ENCODE measurements at places on chromosomes 5 and 9.

DNA sequence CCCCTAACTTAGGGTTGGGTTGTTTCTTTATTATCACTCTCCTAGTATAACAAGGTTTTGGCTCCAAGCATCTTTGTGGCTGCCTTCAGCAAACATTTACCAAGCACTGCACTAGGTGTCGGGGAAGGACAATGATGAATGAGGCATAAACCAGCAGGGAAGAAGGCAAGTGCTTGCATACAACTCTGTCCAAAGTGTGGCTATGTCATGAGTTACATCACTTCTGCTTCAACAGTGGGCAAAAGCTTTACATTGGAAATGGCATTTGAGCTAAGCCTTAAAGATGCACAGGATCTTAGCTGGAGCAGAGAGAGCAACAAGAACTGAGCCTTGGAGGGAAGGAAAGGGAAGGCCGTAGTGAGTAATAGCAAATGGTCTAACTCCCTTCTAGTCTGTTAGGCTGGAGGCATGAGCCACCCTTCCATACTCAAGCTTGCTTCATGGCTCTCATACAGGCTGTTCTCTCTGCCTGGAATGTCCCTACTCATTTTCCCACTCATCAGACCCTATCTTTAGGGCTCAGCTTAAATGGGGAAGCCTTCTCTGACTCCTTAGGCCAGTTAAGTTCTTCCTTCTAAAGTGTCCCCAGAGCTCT is 121.8 kb downstream of the SEMA6A start:
- no peak for DNase-seq

DNA sequence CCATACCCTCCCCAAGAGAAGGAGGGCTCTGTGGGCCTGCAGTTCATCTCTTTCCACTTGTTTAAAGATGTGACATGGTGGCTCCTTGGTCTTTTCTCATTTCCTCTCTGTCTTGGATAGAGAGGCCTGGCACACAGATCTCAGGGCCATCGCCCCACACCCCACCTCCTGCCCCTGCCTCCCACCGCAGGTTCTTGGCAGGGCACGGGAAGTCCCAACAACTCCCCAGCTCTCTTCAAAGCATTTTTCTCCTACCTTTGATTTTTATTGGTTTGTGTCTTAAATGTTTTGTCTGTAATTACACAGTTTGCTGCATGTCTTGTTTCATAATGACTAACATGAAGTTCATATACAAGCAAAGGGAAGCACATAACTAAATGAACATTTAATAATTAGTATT is 178.5 kb upstream of the MSX2 start:
- DNase-seq = no peak

DNA sequence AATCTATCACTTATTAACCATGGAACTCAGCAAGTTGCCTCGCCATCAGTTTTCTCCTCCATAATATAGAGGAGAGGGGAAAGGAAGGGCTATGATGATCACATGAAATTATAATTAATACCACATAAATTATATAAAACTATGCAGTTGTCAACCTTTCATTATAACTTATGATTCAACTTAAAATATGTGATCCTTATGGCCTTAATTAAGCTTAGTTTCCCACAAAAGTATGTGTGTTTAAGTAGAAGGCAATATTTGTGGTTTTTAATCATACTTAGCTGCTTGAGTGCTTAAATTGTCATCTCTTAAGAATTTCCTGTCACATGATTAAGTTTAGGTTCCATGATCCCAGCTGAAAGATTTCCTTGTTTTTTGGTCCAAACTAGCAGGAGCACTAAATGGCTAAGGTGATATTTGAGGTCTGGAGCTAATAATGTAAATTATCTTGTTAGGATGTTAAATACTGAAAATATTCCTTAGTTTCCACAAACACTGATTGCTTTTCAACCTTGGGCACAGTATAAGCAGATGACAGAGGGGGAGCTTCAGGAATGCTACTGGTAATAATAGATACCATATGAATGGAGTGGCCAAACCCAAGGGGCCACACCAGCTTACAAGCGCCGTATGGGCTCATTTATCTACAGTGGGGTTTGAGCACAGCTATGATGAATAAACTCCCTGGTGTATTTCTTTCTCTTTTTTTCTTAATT is 26.4 kb upstream of the F2R start:
- DNase-seq = no peak

DNA sequence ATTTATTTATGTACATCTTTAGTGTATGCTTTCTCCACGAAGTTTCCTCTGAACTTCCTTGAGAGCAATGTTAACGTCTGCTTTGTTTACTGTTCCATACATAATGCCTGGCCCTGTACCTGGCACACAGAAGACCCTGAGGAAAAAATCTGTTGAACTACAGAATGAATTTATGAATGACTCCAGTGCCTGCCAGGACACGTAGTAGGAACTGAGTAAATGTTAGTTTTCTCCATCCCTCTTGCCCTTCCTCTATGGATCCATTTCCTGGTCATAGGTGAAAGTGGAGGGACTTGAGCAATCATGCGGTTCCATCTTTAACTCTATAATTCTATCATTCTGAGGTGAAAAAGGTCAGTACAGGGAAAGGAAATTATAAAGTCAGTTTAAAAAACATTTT is 117.7 kb downstream of the MAPKAP1 start:
- no peak for DNase-seq

GRCh38 chr5:107514305-107514704 is 156.4 kb downstream of the EFNA5 start:
- DNase-seq = no peak

- DNase-seq = no peak
Measured at GRCh38 chr5:105849701-105850100, 1821.0 kb downstream of the EFNA5 start.

GRCh38 chr5:138981131-138981530 is 106.0 kb upstream of the LRRTM2 start:
- no peak for DNase-seq

GRCh38 chr5:145450286-145450885 is 384.8 kb downstream of the PRELID2 start:
- no peak for DNase-seq

DNA sequence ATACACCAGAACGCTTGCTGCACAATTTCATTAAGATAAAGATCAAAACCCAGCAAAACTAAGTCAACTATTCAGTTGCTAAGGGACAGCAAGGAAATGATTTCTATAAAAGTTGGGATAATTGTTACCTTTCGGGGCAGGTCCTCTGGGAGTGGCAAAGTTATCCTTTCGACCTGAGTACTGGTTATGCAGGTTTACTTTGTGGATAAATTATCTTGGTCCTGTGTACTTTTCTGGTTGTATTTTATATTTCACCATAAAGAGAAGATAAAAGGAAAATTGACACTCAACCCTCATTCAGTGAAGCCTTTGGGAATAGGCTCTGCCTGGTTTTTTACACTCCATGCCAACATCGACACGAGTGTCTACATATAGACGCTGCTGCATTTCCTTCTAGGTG is 146.5 kb downstream of the SYK start:
- DNase-seq = no peak

- DNase-seq = no peak
Measured at GRCh38 chr5:72293495-72294055, 26.5 kb downstream of the MRPS27 start.

GRCh38 chr5:157198277-157198986 is 17.8 kb downstream of the ITK start:
- peak; percentile 73 for DNase-seq

GRCh38 chr5:177508837-177509236 is 789 bp downstream of the DOK3 start:
- no peak for DNase-seq

DNA sequence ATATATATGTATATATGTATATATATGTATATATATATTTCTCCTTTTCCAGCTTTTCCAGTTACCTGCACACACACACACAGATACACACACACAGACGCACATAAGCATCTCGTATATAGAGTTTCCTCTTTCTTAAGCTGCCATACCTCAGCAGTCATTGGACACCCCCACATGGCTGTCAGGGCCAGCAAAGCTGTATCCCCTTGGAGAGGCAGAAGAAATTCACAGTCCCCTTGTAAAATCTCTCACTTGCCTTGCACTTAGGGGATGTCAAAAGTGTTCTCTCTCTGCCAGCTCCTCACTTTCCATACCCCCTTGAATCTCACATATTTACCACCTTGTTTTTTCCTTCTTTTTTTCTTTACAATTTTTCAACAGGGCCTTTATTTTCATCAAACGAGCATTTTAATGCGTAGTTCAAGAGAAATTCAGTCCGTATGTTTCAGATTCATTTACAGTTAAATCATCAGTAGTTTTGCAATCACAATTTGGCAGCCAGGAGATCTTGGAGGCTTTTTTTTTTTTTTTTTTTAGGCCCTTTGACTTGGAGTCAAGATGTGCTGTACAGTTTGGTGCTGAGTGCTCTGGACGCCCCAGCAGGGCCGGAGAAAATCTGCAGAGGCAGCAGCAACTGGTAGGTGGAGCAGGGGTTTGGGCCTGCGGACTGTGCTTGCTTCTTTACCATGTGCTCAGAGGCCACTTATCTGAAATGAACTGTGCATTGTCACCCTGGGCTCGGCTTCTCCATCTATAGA is 244.9 kb upstream of the KLF4 start:
- DNase-seq = no peak

- no peak for DNase-seq
Measured at GRCh38 chr5:105929858-105930257, 1740.9 kb downstream of the EFNA5 start.

DNA sequence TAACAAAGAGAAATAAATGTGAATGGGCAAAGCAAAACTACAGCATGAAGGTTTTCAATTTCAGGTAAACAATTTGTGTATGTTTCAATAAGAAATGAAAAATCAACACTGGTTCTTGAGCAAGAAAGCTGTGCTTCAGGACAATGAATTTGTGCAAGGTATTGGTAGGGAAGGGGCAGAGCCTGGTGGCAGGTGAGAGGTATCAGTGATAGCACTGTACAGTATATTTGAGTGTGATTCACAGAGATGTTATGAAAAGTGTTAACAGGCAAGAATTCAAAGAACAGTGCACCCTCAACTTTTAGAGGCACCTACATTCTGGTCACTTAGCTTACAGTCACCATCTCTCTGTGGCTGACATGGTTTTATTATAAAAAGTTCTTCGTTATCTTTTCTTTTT is 25.7 kb downstream of the PLPP1 start:
- DNase-seq = no peak

- no peak for DNase-seq
Measured at GRCh38 chr9:79895232-79895631, 323.5 kb downstream of the TLE4 start.

DNA sequence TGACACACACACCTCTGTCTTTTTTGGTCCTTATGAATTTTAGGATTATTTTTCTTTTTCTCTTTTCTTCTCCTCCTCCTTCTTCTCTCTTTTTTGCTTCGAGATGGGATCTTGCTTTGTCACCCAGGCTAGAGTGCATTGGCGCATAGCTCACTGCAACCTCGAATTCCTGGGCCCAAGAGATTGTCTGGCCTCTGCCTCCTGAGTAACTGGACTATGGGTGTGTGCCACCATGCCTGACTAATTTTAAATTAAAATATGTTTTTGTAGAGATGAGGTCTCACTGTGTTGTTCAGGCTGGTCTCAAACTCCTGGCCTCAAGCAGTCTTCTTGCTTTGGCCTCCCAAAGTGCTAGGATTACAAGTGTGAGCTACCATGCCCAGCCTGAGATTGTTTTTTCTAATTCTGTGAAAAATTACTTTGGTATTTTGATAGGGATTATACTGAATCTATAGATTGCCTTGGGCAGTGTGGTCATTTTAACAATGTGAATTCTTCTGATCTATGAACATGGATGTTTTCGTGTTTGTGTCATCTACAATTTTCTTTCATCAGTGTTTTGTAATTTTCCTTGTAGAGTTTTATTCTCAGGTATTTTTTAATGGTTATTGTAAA is 7.7 kb downstream of the AHRR start:
- DNase-seq = no peak

DNA sequence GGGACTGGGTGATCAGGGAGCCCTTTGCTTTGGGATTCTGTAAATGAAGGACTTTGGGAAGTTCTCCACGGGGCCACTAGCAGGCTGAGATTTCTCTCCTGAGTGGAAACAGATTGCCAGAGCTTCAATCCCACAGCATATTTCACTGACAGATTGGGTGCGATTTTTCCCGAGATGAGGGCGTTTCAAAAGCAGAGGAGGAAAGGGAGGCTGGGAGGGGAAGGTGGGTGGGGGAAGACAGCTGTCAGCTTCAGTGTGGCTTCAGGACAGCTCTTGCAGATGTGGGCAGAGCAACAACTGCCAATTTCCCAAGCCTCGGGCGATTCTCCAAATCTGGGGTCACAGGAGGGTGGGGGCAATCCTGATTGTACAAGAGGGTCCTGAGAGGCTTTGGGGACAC is 258.5 kb upstream of the ADRA1B start:
- DNase-seq = no peak

DNA sequence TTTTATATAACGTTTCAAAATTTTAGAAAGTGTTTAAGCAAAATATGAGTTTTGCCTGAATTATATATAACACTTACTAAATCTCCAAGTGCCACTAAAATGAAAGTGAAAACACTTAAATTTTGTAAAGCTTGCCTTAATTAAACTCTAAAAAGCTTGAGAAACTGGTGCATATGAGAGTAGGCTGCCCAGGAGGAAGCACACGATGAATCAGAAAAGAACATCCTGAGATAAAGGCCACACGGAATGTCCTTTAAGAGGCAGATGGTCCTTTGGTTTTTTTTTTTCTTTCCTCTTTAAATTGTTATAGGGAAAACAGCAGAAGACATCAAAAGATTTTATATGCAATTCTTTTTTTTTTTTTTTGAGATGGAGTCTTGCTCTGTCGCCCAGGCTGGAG is 60.3 kb downstream of the HABP4 start:
- DNase-seq = no peak

- no peak for DNase-seq
Measured at GRCh38 chr5:14081791-14082190, 61.4 kb upstream of the TRIO start.

DNA sequence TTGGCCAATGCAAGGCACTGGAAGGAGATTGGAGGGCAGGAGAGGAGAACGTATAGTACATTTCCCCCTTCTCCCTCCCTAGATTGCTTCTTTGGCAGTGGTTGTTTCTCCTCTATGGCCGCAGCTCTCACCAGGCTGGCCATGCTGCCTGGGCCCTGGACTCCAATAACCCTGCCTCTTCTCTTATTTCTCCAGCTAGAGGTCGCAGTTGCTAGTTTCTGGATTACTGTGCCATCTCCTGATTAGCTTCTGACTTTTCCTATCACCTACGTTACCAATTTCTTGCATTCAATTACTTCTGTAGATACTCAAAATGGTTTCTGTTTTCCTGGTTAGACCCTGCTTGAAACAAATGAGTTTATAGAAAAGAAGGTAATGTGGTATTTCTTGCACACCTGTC is 2.4 kb upstream of the MACIR start:
- DNase-seq = no peak

- DNase-seq = no peak
Measured at GRCh38 chr5:65481171-65481581, 544 bp downstream of the ADAMTS6 start.

DNA sequence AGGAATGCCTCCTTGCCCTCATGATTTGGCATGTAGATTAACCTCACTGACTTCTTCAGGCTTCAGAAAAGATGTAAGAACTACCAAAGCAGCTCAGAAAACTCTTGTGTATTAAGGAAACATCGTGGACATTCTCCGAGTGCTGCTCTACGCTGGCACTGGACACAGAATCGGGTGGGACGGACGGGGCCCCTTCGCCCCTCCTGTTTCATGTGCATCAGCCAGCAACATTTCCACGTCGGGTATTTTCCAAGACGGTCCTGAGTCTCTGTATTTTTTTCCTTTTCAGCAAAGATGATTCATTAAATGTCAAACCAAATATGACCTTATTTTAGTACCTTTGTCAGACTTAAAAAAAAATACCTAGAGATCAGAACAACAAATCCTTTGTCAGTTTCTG is 583.6 kb downstream of the CCDC171 start:
- DNase-seq = no peak

- DNase-seq = no peak
Measured at GRCh38 chr9:30575218-30575617, 1809.2 kb upstream of the ACO1 start.

- DNase-seq = no peak
Measured at GRCh38 chr9:132172185-132172584, 10.3 kb downstream of the NTNG2 start.
